ENCODE measurements at places on chromosomes 1 and 21. TPM values are rescaled to one million over a fixed set of nuclear protein-coding genes. Genes with fewer than 3 reads are reported as not detected.

DNA sequence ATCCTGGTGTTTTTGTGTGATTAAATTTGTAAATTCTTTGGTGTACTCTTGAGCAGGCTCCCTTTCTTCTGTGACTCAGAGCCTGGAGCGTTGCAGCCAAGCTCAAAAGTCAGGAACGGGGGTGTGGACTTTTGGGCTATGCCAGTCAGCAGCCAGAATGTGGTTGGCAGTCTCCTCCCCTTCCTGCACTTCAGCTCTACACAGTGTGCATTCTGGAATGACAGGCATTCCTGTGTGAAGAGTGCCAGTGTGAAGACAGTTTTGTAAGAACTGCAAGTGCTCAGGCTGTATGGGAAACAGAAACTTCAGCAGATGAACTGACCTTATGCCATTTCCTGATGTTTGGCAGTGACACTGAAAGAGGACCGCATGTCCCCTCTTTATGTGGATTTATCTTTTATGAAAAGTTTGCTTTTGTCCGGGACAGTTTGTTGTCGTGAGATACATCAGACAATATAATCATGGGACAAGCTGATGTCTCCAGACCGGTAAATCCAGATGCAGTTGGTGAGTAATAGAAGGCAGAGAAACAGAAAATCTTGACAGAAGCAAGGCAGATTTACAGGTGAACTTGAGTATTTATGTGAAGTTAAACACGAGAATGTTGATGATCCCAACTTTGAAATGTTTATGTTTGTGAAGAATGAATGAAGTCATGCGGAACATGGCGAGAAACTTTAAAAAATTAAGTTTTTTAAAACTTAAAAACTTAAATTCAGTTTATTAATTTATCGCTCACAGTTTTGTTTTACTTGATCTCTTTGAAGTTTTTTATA is 67.7 kb upstream of the RCC1 start:
- peak; percentile 48 for DNase-seq

GRCh38 chr1:10935246-10935645 is 77.2 kb upstream of the TARDBP start:
- DNase-seq, result no peak

DNA sequence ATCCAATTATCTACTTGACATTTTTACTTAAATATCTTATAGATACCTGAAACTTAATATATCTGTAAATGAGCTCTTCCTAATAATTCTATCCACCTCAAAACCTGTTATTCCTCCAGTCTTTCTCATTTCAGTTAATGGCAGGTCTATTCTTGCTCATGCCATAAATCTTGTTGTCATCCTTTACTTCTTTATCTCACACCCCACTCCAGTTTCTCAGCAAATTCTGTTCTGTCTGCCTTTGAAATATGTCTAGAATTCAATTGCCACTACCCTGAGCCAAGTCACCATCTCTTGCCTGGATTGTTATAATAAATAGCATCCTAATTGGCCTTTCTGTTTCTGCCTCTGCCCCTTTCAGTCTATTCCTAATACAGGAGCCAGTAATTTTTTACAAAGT is 105.8 kb downstream of the MAN1A2 start:
- DNase-seq, result no peak

Gene FMO5
- polyA plus RNA-seq, result 8.2 TPM

Gene SYPL2
- polyA plus RNA-seq, result 15.0 TPM

Gene ZNF670
- 7.5 TPM for polyA plus RNA-seq

Gene ADORA3
- 1.1 TPM for polyA plus RNA-seq

Gene SELL
- 3.5 TPM for polyA plus RNA-seq

Measured in renal cortex interstitium (tissue), 15 donors.